Activated CD4-positive, alpha-beta T cell treated with anti-CD3 and anti-CD28 coated beads, Interleukin-2, Interleukin-6, amounts not matched to agents 100 ng/mL and 50 ng/mL, durations not matched to agents 16 hours and 8 hours (primary cell): ENCODE measurements at places on chromosomes 11 and 22.

DNA sequence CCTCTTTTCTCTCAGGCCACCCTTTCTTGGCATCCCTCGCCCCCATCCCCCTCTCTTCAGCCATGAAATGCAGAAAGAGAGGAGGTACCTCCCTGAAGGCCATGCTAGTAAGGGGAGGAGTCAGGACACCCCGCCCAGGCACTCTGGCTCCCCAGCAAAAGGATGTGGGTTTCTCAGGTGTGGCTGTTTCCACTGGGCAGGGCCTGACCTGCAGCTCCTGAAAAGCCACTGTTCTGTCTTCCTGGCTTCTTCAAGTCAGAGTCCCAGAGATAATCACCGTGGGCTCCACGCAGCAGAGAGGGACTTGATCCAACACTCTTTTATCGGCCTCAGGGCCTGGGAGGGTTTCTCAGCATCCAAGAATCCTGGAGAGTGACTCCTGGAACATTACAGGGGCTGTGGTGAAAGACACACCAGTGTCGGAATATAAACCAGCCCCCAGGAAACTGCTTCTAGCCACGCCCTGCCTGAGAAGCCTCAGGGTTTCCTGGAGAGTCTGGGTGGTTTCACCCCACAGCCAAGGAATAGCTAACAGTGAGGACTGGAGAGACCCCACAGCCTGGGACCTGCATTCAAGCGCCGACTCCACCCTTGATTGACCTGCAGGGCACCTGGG lies 45.7 kb upstream of the TSPAN18 start:
- DNase-seq: peak; percentile 48

- DNase-seq: no peak
Observed at GRCh38 chr22:20404881-20405280, 10.9 kb downstream of the ZNF74 start.

DNA sequence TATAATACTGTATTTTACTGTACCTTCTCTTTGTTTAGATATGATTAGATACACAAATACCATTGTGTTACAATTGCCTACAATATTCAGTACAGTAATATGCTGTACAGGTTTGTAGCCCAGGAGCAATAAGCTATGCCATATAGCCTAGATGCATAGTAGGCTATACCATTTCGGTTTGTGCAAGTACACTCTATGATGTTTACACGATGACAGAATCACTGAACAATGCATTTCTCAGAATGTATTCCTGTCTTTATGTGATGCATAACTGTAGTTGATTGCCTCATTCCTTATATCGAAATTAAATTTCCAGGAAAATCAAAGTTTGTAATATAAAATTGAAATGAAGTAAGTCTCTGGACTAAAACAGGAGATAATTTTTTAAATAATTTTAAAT lies 49.3 kb upstream of the OR5P2 start:
- no peak for DNase-seq

GRCh38 chr22:39351689-39352214 lies 2.0 kb downstream of the SYNGR1 start:
- no peak for DNase-seq

DNA sequence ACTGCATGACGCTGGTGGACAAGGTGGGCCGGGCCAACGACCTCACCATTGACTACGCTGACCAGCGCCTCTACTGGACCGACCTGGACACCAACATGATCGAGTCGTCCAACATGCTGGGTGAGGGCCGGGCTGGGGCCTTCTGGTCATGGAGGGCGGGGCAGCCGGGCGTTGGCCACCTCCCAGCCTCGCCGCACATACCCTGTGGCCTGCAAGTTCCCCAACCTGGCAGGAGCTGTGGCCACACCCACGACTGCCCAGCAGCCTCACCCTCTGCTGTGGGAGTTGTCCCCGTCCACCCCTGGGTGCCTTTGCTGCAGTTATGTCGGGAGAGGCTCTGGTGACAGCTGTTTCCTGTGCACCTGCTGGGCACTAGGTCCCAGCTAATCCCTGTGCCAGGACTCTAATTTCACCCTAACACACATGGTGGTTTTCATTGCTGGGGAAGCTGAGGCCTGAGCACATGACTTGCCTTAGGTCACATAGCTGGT lies 49.0 kb upstream of the PPP6R3 start:
- no peak for DNase-seq

DNA sequence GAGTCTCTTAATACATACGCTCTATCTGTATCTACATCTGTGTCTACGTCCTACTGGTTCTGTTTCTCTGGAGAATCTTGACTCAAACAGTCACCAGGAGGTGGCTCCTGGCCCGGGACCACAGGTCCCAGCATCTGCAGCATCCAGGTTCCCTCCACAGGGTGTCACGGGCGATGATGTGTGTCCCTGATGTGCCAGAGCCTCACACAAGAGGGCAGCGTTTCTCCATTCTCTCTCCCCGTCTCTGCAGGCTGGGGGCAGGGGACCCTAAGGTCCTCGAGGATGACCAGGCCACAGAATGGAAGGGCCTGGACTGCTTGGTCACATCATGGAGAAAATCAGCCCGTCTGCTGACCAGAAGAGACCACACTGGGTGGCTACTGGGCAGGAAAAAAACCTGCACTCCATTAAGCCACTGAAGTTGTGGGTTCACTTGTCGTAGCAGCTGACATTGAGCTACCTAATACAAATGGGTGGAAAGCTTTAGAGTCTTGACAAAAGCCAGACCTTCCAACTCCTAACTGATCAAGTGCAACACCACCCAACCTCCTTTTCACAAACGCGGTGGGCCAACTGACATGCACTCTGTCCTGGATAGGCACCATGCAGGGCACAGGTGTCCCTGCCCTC lies 392.5 kb downstream of the CTTN start:
- no peak for DNase-seq

- no peak for DNase-seq
Observed at GRCh38 chr11:119696378-119697222, 32.4 kb downstream of the NECTIN1 start.

DNA sequence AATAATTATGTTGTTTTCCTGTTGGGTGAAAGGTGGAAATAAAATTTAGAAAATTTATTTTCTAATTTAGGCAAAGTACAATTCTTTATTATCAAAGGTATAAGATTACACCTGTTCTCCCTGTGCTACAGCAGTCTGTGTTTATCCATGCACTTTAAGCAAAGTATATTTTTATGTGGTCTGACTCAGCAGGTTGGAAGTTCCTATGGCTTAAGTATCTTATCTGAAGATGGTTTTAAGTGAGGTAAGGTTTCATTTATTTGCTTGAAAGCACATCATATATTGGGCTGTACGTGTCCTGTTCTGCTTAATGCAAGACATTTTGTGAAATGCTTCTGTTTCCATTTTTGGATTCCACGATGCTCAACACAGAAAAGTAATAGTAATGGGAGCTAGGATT lies 14.6 kb downstream of the PPME1 start:
- DNase-seq: no peak

DNA sequence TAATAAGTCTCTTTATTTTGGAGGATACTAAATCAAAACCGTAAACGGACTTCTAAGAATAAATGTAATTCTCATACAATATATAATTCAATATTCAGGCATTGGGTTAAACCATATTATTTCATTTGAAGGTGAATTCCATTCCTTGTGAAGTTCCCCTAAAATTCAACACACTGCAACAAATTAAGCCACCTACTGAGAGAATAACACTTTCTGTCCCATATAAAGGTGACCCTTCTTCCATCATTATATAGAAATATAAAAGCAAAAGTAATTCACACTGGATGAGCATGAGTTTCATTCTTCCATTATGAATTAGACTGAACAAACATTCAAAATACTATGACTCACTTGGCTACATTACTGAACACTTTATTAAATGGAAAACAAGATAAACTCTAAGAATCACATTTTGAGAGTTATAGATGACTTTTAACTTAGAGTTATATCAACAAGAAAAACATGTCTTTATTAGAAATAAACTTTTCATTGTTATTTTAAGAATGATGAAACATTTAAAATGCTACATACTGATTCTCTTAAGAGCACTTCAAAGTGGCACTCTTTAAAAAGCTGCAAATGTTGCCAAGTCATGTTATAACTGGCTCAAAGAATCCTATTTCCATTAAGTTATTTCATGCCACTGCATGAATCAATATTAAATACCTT lies 2.8 kb downstream of the SESN3 start:
- no peak for DNase-seq

GRCh38 chr11:104222464-104222863 lies 58.5 kb upstream of the PDGFD start:
- DNase-seq: no peak

DNA sequence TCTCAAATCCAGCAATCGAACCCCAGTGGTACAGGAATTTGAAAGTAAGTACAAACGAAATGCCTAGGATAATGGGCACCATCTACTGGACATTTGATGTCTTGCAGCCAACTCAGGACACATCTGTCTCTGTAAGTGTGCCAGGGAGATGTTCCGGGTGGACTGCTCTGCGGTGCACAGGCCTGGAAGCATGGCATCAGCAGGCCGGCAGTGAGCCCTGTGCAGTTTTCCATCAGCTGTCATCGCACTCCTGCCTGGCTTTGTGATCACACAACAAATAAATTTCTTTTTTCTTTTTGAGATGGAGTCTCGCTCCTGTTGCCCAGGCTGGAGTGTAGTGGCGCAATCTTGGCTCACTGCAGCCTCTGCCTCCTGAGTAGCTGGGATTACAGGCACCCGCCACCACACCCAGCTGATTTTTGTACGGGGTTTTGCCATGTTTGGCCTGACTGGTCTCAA lies 71.0 kb downstream of the JAM3 start:
- peak; percentile 65 for DNase-seq

DNA sequence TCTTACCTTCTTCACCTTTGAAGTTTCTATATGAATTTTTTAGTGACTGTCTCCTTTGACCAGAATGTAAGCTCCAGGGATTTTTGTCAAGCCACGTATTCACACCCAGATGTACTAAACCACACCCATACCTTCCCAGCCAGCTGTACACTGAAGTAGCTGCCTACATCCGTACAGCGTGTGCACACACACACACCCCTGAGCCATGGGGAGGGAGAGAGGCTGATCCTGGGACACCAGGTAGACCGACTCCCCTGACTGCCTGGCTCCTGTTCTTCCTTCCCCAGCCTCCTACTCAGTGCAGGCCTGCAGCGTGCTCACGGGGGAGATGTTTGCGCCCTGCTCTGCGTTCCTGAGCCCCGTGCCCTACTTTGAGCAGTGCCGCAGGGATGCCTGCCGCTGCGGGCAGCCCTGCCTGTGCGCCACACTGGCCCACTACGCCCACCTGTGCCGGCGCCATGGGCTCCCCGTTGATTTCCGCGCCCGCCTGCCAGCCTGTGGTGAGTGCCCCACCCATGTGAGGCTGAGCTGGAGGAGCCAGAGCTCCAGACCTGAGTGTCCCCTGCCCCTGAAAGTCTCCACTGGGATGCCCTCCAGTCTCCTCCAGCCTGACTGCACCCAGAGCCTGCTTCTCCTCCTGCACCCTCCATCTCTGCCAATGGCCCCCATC lies 25.9 kb downstream of the OTOG start:
- no peak for DNase-seq

DNA sequence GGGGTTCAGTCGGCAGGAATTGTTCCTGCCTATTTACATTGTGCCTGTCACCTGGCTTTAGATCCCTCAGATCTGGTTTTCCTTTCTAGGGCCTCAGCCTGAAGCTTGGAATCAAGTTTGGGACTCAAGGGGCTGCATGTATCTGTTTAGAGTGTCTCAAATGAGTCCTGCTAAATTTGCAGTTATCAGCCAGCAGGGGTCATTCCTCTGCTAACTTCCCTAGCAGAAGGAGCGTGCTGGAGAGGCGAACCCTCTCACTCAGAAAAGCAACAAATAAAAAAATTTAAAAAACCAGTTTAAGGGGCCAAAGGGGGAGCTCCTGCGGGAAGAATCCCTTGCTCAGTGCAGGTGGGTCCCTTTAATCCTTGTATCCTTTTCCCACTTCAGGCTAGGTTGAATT lies 1220.2 kb downstream of the JRKL start:
- DNase-seq: no peak

GRCh38 chr11:35969089-35970042 lies 25.5 kb downstream of the LDLRAD3 start:
- no peak for DNase-seq

DNA sequence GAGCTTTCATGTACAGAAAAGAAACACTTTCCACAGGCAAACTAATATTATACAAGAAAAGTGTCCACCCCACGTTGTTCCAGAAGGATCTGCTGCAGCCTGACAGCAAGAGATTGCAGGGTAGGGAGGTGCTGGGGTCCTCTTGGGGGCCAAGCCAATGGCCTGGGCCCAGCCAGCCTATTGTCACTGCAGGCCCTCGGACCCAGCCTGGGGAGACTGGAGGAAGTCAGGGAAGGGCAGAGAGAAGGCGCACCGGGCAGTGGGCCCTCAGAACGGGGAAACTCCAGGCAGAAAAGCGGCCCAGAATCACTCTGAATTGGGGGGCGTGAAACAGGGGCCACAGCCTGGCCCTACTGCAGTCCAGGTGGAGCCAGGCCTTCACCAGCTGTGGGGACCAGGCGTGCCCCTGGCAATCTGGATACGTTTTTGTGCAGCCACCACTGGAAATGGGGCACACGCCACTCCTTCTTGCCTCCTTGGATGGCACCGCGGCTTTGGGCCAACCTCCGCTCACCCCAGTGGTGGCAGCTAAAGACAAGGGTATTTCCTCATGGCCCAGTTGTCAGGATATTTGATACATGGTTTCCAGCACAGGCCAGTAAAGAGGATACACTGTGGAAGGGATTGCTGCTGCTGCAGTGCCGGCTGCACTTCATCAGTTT lies 3.9 kb upstream of the NAP1L4 start:
- DNase-seq: no peak

DNA sequence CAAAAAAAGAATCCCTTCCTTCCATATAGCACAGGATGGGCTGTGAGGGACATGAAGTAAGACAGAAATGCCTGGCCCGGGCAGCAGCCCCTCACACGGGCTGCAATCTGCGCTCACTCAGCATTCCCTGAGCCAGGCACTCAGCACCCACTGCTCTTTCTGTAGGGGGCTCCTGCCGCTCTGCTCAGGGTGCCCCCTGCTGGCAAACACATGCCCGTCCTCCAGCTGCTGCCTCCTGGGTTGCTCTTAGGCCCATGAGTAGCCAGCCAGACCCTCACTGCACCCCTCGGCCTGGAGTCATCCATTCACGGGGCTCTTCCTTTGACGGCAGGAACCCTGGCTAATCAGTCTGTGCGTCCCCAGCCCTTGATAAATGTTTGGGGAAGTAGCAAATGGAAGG lies 6.9 kb downstream of the MCAT start:
- peak; percentile 44 for DNase-seq

DNA sequence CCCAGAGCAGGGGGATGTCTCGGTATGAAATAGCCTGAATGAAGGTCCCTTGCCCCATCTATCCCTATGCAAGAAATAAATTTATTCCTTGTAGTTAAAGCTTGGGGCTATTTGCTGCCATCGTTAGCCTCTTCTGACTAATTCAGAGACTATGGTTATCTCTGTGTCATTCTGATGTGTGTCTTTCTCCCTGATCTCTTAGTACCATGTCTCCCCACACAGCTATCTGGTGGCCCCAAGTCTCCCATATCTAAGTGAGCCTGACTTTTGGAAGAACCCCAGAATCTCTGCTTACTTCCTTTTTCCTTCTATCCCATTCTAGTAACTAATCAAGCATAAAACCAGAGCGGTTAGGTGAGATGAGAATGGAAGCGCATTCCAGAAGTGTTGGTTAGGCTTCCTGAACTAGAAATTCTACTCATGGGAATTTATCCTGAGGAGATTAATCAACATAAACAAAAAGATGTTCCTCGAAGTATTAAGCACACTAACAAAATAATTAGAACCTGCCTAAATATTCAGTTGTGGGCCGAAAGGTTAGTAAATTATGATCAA lies 71.4 kb upstream of the BMAL1 start:
- DNase-seq: peak; percentile 51
